ENCODE measurements at places on chromosomes 2 and 18.
A peak's percentile ranks its signal among the peaks of the same experiment; 100 is the strongest.

DNA sequence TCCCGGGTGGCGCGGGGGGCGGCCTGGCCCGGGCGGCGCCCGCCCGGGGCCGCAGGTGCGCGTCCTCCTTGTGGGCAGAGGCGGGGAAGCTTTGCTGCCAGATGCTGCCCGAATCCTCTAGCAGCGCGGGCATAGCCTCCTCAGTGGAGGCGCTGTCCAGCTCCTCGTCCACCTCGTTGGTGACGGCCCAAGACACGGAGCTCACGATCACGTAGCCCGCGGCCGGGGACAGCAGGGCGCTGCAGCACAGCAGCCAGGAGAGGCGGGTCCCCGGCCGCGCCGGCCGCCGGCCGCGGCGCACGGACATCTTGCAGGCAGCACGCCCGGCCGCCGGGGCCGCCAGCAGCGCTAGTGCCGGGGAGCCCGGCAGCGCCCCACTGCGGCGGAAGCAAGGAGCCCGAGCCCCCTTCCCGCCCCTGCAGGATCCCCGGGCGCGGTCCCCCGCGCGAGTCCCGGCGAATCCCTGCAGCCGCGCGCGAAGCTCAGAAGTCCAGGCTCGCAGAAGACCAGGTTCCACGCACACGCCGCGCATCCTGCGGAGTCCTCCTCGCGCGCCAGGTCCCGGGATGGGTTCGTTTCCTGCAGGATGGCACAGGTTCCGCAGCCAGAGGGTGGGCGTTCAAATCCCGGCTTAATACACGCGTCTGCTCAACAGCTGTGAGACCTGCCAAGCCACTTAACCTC is at the start of gene CREG2:
Gene CREG2 (minus strand): TSS at position 353 of the 684 bp plus-strand sequence. CDS start 46 bp downstream, at position 307.
- DNase-seq = peak; percentile 81

DNA sequence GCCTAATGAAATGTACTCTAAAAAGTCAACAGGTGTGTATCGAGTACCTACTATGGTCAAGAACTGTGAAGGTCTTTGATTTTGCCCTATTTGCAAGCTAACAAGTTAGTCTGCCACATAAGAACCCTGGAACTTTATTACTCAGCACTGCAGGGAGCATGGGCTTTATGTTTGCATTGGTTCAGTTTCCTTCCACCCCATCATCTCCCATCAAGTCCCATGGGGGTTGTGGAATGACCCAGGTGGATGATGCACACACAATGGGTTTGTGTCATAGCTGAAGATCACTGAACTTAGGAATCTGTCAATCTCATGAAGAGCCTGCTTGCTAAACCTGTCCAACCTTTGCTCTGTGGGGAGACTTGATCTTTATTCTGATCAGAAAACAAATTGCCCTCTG is 265.5 kb downstream of the RPRM start:
- DNase-seq = no peak

DNA sequence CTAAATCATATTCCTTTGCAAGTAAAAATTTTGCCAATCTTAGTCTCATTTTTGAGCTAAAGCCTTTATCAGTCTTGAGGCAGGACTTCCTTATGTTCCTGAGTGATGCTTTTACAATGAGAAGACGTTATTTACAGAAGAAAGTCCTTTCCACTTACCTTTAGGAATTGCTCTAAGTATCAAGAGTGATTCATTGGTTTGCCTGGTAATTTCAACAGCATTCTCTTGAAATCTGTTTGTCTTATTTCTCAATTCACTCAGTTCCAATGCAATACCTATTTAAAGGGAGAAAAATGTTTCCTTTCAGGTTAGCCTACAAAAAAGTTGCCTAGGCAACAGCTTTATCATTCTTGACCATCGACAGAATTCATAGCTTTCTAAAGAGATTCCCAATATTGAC is 137.2 kb downstream of the LAMA1 start:
- no peak for DNase-seq

DNA sequence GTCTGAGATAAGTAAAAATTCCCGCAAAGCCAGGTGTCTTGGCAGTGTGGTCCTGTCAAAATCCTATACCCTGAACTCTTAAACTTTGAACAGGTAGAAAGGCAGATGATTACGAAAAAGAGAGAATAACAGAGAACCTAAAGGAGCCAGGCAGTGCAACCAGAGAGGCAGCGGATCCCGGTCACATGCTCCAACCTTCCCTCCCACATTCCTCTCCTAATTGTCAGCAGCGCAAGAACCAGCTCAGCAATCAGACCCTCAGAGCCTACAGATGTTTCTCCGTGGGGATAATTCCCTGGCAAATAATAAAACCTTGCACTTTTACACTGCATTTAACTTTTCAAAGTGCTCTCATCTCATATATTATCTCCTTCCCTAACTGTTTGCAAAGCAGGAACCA is 124.8 kb downstream of the EPHA4 start:
- no peak for DNase-seq

GRCh38 chr2:88416016-88416663 is 36.4 kb downstream of the FOXI3 start:
- DNase-seq = no peak

GRCh38 chr2:191678437-191679100 is 633 bp downstream of the NABP1 start:
- peak; percentile 84 for DNase-seq

- no peak for DNase-seq
Measured at GRCh38 chr2:19769513-19769912, 132.3 kb downstream of the TTC32 start.

DNA sequence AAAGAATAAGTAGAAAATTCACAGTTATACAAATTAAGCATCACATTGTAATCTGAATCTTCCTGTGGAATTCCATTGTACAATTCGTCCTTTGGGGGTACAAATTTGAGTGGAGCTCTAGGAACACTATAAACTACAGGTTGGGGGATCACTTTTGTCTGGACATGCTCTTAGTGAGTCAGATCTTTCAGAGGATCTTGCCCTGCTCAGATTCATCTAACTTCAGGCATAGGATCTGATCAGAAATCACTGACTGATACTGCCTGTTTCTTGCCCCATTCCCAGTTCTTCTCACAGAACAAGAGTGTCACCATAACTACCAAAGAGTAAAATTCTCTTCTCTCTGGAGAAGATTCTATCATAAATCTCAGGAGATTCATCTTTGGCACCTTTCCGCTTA is 10.7 kb upstream of the VSNL1 start:
- DNase-seq = no peak

Measured in activated CD4-positive, alpha-beta T cell treated with anti-CD3 and anti-CD28 coated beads for 36 hours (primary cell).